ENCODE measurements at places on chromosomes 3 and 15.

DNA sequence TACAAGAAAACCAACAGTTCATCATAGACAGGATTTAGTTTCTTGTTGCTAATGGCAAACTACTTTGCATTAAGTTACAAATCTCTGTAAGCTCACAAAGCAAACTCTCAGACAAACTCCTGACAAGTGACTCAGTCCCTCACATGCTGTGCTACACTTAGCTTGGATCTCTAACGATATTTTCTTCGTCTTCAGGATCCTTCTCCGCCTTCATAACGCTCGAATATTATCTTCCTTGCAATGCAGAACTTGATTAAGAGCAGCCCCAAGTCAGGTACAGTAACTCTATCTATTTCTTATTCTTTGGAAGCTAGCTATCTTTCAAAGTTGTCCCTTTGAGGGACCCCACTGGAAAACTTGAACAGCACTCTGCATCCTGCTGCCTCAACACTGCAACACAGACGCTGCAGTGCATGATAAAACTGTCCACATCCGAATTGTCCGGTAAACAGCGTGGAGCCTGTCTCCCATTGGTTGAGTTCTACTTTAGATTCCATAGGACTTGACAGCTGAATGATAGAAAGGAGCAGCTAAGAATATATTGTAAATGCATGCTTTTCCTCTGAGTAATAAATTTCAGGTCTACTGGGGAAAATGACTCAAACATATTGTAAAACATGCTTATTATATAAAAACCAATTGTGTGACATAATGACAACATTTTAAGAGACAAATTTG, 61.3 kb downstream of the UACA start:
- DNase-seq: peak; percentile 73

GRCh38 chr15:100859970-100860828, 19.4 kb upstream of the ALDH1A3 start:
- DNase-seq: no peak

- peak; percentile 80 for DNase-seq
Observed at GRCh38 chr3:194286375-194287146, 64.6 kb downstream of the CPN2 start.

DNA sequence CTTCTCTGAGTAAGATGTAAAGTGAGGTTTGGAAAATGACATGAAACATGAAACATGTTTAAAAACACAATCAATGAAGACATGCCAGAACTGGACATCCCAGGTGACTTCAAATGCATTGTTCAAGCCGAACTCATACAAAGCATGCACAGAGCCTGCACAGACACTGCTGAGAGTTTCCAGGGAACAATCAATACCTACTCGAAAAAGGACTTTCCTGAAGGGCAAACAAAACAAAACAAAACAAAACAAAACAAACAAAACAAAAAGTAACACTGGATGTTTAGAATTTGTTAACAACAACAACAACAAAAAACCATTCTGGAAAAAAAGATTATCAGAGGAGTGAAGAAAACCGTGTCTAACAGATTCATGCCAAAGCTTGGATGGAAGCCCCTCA, 10.5 kb upstream of the TM4SF19 start:
- no peak for DNase-seq

GRCh38 chr3:161475905-161476304, 20.7 kb upstream of the OTOL1 start:
- DNase-seq: peak; percentile 31

DNA sequence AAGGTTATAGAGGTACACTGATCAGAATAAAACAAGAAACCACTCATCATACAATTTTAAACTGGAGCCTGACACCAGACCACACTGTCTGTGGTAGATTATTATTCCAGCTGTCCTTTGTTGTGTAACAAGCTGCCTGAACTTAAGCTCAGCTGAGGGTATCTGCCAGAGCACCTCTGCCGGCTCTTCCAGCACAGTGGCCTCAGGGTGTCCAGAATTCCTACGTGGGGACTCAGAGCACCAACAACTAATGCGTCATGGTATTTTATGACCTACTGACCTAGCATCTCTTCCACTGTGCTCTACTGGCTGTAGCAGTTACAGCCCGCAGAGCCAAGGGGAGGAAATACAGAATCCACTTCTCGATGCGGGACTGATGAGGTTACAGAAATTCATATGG, 15.6 kb upstream of the RAF1 start:
- peak; percentile 27 for DNase-seq

- DNase-seq: no peak
Observed at GRCh38 chr3:149356630-149357029, 20.8 kb downstream of the TM4SF1 start.

DNA sequence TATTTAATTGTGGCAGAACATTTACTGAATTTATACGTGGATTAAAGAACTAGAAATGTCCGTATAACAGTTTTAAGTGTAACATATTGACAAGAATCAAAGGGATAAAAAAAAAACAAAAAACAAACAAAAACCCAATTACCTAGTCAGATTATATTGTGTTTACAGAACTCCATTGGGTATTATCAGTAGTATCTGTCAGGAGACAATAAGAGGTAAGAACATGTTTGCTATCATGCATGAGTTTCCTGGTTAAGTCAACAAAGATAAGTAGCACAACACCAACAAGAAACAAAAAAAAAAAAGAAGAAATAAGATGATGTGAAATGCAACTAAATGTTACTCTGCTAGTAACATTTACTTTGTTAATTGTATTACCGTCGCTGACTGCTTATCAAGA, 570.6 kb downstream of the ZBBX start:
- DNase-seq: no peak

DNA sequence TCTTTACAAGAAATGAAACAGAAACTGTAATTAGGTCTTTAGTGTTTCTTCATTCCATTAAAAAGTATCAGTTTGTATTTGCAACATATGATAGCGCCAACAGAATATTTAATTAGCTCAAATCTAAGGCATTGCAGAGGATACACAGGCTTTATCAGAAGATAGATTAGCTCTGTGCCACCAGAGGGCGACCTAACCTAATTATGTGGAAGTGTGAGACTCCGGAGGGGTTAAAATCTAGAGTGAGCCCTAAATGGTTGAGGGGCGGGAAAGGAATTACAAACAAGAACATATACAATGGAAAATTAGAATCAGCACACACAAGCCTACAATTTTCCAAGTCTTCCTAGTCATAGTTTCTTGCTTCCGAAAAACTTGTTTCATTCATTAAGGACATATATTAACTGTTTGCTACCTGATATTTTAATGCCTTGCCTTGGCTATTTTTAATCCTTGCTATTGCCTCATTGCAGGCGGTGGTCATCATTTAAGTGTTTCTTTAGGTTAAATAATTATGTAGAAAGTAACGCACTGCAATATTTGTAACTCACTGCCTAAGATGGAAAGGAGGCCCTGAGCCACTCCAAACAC, 18.0 kb upstream of the RYR3 start:
- DNase-seq: peak; percentile 89

DNA sequence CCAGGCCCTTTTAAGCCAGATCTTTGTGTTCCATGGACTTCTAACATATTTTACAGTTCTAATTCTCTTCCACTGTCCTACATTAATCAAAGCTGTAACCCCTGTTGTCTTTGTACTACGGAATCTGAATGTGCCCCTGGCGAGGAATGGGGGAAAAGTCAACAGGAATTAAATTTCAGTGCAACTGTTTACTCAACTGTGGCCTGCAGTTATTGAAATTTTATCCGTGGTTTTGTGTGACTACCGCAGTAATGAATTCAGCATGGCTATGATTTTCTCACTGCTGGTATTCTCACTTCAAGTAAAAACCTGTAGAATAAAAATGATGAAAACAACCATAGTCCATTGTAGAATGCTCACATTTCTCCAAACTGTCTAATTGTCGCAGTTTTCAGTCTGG, 388.0 kb downstream of the FOXP1 start:
- DNase-seq: no peak

- no peak for DNase-seq
Observed at GRCh38 chr3:70519026-70519425, 206.6 kb upstream of the MDFIC2 start.

DNA sequence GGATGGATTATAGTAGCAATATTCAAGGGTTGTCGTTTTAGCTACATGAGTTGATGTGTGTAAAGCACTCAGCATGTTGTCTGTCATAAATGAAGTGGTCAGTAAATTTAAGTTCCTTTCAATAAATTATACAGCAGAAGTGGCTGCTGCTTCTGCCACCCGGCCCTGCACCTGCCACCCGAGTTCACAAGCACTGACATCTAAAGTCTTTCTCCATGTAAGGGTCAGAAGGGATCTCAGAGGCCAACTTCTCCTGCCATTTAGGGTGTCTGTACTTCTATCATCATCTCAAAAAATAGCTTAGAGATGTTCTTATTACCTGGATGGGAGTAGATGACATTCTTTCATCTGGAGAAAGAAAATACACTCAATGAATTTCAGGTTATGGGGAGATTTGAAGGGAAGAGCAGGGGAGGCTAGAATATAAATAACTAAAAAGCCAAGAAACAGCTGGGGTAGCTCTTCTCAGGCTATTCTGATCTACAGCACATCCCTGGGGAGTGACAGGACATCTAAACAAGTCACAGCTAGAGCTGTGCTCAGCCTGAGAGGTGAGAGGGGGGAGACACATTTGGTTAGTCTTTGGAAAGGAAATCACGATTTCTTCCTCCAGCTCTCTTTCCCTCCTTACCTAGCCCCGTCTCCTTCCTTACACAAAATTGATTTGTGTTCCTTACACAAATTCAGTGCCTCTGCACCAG, 8.0 kb downstream of the GCSAM start:
- DNase-seq: peak; percentile 64

GRCh38 chr3:88617283-88617682, 467.5 kb downstream of the C3orf38 start:
- no peak for DNase-seq

- peak; percentile 60 for DNase-seq
Observed at GRCh38 chr3:171838218-171838720, 4.9 kb upstream of the TMEM212 start.

GRCh38 chr3:172929451-172929850, 178.9 kb downstream of the ECT2 start:
- no peak for DNase-seq

GRCh38 chr15:36403351-36403750, 176.1 kb upstream of the CDIN1 start:
- peak; percentile 53 for DNase-seq

GRCh38 chr3:170809007-170809974, 60.7 kb downstream of the RPL22L1 start:
- DNase-seq: peak; percentile 67

DNA sequence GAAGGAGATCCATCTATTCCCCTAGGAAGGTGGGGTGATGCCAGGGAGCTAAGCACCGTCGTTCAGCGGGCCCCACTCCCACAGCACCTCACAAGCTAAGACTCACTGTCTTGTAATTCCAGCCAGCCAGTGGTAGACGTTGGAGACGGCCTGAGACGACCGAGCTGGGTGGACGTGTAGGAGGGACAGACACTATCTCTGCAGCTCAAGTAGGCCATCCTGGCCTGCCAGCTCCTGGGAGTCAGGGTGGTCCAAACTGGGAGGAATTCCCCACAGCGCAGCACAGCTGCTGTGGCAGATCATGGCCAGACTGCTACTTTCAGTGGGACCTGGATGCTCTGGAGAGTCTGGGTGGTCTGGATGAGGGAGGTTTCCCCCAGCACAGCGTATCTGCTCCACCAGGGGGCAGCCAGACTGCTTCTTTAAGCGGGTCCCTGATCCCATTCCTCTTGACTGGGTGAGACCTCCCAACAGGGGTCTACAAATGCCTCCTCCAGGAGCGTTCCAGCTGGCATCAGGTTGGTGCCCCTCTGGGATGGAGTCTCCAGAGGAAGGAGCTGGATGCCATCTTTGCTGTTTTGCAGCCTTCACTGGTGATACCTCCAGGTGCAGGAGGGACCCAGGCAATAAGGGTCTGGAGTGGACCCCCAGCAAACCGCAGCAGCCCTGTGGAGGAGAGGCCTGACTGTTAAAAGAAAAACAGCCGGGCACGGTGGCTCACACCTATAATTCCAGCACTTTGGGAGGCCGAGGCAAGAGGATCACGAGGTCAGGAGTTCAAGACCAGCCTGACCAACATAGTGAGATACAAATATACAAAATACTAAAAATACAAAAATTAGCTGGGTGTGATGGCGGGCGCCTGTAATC, 27.6 kb downstream of the GNB5 start:
- peak; percentile 22 for DNase-seq

DNA sequence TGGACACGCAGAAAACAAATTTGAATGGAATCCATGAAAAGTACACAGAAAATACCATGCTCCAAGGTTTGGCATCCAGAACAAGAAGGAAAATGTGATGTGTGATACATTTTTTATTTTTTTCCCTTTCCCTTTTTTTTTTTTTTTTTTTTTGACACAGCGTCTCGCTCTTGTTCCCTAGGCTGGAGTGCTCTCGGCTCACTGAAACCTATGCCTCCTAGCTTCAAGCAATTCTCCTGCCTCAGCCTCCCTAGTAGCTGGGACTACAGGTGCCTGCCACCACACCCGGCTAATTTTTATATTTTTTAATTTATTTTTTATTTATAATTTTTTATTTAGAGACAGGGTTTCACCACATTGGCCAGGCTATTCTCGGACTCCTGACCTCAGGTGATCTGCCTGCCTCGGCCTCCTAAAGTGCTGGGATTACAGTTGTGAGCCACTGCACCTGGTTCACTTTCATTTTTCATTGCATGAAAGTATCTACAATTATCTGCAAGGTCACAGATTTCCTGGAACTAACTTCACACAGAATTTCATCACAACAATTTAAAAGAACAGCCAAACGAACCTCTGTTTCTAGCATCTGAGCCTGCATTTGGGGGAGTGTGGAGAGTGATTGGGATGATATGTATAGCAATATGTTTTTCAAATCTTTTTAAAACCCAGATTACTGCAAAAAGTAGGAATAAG, 8.3 kb downstream of the POU1F1 start:
- no peak for DNase-seq

GRCh38 chr3:68523330-68523729, 409.0 kb downstream of the TAFA4 start:
- no peak for DNase-seq

DNA sequence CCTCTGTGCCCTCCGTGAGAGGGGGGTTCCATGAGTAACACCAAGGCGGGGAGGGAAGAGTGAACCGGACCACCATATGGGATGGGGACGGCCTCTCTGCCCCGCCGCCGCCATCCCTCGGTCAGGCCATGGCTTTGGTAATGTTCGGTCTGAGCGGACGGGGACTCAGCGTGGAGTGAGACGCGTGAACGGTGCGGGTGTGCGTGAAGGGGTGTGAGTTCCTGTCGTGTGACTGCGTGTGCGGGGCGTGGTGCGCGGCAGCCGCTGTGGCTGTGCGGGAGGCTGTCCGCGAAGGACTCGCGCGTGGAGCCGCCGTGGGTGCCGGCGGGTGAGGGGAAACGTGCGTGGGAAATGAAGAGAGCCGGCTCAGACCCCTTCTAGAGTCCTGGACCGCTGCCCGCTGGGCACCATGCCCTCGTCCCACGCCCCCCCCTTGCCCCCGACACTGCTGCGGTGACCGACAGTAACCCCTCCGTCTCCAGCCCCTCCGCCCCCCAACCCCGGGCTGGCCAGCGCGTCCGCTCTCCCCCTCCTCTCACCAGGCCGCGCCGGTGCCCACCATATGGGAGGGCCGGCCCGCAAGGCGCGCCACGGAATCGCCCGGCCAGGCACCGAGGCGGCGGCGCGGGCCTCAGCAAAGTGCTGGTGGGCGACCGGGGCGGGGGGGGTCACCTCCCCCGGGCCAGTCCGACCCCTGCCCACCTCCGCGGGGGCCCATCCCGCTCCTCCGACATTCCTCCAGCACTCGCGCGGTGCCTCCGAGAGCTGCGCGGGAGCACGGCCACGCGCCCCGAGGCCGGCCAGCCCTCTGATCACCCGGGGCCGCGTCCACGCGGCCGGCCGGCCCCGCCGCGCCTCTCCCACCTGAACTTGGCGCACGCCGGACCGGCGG, 589 bp downstream of the KLF15 start:
- DNase-seq: peak; percentile 64

- peak; percentile 72 for DNase-seq
Observed at GRCh38 chr3:69012800-69013252, 658 bp downstream of the EOGT start.

- DNase-seq: no peak
Observed at GRCh38 chr3:140365872-140366697, 311.8 kb upstream of the TRIM42 start.

All from eye (tissue), 1 donor.